ENCODE measurements at places on chromosomes 13 and 19.

GRCh38 chr19:4256563-4256962 lies 9.7 kb downstream of the YJU2 start:
- DNase-seq, result no peak

DNA sequence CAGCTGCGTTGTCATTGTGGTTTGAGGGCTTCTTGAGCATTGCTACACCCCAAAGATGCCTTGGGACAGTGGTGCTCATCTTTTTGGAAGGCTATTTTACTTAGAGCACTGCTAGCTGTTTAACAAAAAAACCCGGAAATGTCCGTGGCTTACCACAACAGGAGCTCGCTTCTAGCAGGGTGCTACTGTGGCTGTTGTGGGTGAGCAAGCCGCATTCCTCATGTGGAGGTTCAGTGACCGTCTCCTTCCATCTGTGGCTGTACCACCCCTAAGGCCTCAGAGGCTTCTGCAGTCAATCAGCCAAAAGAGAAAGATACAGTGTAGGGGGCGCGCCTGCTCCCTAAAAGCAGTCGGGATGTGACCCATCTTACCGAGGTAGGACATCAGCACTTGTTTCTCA lies 1004.2 kb downstream of the UQCRFS1 start:
- DNase-seq, result no peak

GRCh38 chr19:30017172-30017571 lies 75.1 kb downstream of the URI1 start:
- DNase-seq, result no peak

- DNase-seq, result no peak
Observed at GRCh38 chr19:57466489-57466888, 9.5 kb upstream of the VN1R1 start.

DNA sequence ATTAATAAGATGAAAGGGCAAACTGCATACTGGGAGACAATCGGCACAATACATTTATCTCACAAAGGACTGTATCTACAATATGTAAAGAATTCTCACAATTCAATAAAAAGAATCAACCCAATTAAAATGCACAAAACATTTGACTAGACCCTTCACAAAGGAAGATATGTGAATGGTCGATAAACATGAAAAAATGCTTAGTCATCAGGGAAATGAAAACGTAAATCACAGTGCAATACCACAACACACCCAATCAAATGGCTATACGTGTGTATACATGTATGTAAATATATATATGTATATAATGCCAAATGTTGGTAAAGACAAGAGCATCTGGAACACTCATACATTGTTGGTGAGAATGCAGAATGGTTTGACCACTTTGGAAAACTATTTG lies 21.9 kb upstream of the RFC3 start:
- DNase-seq, result no peak

DNA sequence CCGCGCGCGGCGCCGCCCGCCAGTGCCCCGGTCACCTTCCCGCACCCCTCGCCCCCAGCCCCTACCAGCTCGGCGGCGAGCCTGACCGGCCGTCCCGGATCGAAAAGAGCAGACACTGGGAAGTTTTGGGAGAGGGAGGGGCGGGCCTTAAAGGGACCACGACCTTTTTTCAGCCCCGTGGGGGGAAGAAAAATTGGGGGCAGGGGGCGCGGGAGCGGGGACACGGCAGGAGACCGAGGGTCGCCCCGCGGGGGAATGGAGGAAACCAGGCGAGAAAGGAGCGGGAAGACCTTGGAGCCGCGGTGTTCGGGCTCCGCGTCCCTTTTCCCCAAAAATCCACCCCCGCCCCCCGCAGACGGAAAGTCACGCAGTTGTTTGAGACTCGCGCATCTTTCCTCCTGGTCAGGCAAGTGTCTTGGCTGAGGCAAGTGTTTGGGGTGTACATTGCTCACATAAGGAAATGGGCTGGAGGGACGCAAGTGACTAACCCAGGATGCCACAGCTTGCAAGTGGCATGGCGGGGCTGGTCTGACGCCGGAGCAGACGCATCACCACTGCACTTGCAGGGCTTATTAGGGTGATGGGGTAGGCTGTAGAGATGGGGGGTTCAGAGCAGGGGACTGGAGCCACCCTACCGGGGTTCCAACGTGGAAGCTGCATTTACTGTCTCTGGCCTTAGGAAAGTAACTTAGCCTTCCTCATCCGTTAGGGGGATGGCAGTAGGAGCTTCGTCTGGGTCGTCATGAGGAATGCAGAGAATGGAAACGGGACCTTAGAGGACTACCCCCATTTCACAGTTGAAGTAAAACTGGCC lies 2.7 kb upstream of the HNRNPL start:
- DNase-seq, result no peak

- DNase-seq, result no peak
Observed at GRCh38 chr13:109271555-109272541, 514.5 kb downstream of the IRS2 start.

DNA sequence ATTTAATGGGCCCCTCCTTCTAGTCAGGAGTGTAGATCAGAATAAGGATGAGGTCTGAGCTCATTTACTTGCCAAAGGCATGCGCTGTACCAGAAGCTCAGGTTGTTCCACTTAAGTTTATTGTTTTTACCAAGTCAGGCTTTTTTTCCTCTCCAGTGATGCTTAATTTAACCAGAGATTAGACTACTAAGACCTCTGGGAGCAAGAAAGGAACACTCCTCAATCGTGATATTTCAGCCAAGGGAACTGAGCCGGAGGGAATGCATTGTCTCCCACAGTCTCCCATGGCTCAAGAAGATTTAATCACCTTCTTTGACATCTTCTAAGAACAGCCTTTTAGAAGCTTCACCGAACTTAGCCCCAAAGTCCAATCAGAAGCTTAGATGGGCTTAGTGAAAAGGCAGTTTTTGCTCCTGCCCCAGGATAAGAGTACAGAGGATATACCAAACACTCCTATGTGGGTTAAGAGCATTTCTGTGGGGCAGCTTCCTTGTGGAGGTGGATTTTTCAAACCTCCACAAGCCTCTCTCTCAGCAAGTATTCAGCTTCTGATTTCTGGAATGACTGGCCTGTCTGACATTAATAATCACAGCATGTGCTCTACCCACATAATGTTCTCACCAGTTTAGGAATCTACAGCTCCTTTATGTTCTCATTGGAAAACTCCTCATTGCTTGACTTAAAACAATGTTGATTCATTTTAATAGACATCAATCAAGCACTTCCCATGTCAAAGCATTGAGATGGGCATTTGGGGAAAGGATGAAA lies 322.7 kb downstream of the SUCLA2 start:
- DNase-seq, result no peak

DNA sequence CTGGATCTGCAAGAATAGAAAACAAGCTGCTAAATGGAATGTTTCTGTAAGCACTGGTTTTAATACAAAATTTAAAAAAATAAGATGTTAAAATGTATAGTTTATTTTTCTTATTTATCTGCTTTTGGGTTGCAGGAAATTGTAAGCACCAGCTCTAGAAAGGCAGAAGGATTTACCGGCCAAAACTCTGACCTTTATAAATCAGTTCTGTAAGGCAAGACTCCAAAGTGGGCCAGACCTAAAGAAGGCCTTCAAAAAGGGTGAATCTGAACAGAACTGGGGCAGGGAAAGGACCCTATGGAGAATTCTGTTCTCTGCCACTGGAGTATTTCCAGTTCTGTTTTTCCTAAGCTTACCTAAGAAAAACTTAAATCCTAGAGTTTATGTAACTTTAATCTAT lies 19.3 kb downstream of the ZNF100 start:
- DNase-seq, result no peak

DNA sequence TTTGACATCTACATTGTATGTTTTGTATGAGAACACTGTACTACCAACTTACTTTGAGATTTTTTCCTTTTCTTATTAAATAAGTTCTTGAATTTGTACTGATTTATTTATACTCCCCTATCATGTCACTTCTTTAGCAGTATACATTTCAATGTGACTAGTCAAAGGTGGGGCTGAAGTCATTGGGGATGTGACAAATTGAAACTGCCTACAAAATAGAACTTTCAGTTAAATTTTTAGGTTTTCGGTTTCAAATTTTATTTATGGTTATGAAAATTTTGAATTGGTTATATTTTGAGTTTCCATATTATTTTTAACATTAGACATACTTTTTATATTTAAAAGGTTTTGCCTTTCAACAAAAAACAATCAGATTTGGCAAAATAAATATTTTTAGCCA lies 221.6 kb downstream of the NBEA start:
- DNase-seq, result no peak

- DNase-seq, result no peak
Observed at GRCh38 chr19:1263188-1263587, 5.9 kb upstream of the CIRBP start.

DNA sequence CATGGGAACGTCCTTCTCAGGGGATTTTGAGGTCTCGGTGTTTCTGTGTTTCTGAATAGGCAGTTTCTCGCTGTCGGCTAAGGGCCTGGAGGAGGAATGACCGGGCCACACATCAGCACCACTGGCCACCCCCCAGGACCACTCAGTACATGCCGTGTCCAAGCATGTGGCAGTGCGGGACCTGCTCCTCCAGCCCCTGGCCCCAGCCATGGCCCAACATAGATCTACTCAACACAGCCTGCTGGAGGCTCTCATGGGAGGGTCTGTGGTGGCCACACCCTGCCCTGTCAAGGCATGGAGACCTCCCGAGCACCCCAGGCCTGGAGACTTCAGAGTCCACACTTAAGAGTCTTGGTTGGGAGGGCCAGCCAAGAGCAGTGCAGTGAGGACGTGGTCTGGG lies 17.5 kb downstream of the IZUMO4 start:
- no peak for DNase-seq

- no peak for DNase-seq
Observed at GRCh38 chr19:45443462-45444317, 20.0 kb upstream of the ERCC1 start.

DNA sequence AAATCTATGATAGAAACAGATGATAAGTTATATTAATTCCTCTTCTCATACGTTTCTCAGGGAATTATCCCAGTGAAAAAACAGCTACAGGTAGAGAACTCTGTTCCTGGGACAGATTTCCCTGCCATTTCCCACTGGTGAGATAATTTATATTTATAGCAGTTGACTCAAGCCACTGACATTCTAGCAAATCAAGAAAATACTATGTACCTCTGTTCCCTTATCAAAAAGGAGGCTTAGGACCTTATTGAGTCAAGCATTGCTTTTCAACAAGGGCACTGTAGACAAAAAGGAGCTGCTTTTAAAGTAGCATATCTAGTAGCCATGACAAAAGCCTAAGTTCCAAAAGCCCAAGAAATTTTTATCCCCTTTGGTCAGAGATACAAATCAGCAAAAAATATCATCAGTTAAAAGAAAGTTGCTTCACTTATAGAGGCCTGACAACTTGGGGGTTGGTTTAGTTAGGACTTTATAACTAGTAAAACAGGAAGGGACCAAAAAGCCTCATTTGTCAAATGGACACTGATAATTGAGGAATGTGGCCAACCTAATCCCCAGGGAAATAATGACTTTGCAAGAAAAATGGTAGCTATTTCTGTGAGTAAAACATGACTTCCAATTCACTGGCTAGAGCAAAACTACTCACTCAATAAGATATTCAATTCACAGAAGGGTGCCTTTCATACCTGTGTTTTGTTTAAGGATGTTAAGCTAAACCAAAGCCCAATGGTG lies 652.5 kb downstream of the SLITRK1 start:
- DNase-seq, result no peak

GRCh38 chr13:27264181-27264580 lies 6.4 kb upstream of the RASL11A start:
- no peak for DNase-seq

- no peak for DNase-seq
Observed at GRCh38 chr13:52703482-52703881, 36.1 kb downstream of the CNMD start.

DNA sequence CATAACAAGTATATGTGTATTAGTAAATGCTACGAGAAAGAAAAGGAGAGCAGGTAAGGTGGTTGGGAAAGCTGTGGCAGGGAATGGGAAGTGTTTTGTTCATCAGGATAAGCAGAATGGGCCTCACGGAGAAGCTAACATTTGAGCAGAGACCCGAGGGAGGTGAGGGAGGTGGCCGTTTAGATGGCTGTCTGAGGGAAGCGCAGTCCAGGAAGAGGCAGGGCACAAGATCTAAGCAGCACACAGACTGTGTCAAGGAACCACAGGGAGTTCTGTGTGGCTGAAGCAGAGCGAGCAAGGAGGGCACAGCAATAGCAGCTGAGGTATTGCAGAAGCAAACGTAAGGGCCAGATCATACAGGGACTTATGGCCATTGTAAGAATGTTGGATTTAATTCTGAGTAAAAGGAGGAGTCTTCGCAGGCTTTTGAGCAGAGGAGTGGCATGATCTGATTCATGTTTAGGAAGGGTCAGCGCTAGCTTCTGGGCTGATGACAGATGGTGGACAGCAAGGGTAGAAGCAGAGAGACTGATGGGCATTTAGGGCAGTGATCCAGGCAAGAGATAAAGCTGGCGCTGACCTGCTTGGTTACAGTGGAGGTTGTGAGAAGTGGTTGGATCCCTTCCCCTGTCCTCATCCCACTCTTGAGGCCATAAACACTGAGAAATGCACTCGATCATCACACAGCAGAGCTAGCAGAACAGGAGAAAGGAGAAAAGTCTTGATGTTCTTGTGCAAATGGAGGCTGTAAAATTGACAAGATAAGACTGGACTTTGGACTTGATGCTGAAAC lies 199.9 kb downstream of the LACC1 start:
- DNase-seq, result no peak

DNA sequence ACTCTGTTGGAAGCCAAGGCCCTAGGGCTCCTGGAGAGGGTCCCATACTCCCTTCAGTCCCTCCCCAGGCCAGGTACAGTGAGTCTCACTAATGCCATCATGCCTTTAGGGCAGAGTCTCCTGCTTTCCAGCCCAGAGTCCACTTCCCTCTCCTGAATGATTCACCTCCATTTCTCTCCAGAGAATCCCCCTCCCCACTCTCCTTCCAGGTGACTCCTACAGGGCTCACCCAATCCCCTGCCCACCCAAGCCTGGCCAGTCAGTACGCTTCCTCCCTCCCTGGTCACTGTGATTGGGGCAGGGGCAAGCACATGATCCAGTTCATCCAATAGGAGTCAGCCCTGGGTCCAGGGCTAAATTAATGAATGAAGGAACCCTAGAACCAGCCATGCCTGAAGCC lies 35.0 kb upstream of the PNMA8B start:
- DNase-seq, result no peak

- no peak for DNase-seq
Observed at GRCh38 chr19:49514151-49514550, 1.7 kb downstream of the FCGRT start.

DNA sequence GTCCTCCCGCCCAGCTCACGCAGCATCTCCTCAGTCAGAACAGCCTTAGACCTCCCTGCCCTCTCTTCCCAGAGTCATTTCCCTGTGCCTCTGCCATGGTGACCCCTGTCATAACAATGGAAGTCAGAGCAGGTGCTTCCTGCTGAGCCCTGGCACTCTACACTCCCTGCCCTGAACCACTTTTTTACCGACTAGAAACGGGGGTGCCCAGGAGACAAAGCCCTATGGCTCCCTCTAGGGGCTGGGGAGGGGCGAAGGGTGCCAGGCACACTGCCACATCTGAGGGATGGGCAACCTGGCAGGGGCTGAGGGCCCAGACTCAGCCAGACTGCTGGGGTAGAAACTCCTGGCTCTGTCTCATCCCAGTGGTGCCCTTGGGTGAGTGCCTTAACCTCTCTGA lies 16.4 kb downstream of the ZNF574 start:
- DNase-seq, result peak; percentile 43
